D721Med (cell line): ENCODE measurements at places on chromosomes 6 and 20.

- DNase-seq: no peak
These were observed 8.6 kb upstream of the SIRPB2 start for GRCh38 chr20:1499528-1500420.

- no peak for DNase-seq
These were observed 90.9 kb downstream of the DTD1 start for GRCh38 chr20:18678549-18679419.

DNA sequence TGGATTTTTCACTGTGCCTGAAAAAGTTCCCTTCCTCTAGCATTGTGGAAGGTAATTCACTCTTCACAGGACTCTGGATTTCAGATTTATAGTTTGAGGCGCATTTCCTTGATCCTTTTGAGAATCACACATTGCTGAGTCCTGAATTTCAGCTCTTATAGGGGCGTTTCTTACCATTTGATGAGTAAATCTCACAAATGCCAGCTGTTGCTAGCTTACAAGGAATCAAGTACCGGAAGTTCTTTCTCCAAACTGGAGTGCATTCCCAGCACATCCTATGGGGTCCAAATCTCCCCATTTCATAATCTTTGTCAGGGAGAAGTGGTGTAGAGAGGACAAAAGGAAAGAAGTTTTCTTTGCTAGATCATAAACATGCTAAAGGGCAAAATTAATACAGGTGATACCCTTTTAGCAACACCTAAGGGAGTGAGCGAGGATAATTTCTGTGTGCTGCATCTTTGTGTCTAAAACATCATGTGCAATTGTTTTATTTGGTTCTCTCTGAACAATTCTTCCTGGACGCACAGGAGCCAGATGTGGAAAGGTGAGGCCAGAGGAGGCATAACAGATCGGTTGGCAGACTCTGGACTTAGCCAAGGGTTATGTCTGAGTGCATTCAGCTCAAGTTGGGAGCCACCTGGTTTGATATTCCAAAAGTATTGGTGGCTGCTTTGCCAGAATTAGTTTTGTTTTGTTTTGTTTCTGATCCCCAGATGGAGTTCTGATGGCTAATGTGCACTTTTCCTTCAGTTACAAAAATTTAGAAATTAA lies 37.4 kb upstream of the EYA2 start:
- no peak for DNase-seq

DNA sequence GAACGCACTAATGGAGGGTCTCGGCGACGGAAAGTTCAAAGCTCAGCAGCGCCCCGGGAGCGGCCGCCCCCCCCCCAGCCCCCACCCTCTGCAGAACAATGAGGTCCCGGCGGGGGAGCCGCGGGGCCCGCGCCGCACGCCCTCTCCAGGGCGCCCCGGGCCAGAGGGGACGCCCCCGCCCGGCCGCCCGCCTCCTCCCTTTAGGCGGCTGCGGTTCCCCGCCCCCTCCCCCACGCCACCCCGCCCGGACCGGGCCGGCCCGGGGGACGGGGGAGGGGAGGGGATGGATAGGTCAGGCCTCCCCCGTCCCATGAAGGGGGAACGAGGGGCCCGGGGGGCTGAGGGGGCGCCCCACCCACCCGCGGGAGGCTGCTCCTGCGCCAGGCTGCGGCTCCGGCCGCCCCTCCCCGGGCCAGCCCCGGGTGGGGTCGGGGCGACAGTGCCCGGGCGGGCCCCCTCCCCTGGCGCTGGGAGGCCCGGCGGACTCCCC lies 1.5 kb downstream of the NOL4L start:
- DNase-seq: no peak

GRCh38 chr6:137543114-137543513 lies 48.9 kb upstream of the OLIG3 start:
- no peak for DNase-seq

- DNase-seq: no peak
These were observed 211.5 kb downstream of the SOX4 start for GRCh38 chr6:21804941-21805610.

DNA sequence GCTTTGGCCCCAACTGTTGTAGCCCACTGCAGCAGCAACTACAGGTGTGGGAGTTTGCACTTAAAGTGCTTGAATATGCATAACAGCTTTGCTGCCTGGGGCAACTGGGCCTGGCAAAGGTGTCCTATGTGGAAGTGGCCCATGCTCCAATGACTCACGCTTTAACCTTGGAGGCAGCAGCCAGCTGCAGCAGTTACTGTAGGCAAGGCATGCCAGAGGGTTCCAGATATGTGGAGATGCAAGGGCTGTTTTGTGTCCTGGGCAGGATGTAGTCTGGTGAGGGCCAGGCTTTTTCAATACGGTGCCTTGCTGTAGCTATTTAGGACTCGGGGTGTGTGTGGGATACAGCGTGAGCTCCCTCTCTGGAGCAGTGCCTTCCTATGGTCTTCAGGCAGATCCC lies 150.3 kb downstream of the NKAIN2 start:
- DNase-seq: no peak
